ENCODE measurements at places on chromosomes 5 and 9.

DNA sequence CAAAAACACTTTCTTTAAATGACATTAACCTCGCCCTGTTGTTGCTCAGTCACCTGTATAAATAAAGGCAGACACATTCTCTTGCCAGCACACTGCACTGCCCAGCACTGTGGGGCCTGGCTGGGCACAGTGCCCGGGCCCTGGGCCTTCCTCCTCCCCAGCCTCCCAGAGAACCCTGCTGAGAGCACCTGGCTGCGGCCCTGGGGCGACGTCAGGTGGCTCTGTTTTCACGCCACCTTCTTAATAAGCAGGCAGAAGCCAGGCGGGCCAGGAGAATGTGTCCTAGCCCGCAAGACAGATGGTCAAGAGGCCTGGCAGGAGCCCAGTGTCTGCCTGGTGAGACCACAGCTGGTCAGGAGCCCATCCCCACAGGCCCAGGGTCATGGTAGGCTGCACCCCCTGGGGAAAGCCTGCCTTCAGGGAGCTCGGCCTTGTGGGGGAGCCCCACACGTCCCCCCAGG, 8.2 kb upstream of the AGPAT2 start:
- no peak for DNase-seq

- no peak for DNase-seq
Observed at GRCh38 chr5:42655982-42656650, 100.5 kb upstream of the CCDC152 start.

DNA sequence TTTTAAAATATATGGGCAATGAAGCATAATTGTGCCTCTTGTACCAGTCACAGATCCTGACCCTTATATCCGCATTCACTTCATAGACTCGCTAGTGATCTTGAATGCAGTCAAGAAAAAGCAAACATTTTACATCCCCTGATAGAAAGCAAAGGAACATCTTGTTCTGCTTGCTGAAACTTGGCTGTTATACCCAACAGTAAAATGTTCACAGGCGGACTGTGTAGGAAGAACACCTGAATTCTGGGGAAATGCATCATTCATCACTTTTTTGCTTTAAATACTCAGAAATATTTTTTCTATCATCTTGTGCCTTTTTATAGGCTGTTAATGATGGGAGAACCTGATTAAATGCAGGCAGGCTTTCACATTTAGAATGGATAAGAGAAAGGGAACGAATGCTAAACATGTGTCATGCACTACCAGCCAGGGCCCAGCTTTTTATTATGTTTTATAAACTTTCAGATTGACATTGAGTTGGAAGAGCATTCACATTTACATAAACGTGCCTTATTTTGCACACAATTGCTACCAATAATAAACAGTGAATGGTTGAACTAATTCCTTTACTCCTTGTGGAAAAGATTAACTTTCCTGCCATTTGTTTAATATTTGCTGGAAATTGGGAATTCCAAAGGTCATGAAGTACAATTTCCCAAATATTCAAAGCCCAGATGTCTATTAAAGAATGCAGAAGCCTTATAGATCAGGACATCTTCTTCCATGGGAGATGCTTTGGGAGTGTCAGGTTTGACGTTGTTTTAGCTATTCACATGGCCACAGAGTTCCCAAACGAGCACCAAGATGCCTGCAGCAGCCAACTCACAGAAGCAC, 756.2 kb downstream of the TLE1 start:
- DNase-seq: no peak

DNA sequence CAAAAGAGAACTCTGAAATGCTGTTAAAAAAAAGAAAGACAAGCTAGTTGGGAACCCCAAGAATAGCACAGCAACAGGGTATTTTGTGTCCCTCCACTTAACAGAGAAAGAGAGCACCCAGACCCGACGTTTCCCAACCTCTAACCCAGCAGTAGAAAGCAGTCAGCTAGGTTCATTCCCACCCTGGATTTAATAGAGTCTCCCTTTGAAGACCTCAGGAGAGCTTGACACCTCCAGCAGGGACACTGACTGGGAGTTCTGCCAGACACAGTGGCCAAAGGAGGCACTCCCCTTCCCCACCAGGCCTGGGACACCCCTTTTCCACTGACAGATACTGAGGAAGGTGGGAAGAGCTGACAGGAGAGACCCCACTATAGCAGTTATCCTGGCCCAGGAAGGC, 337.5 kb upstream of the MSX2 start:
- DNase-seq: no peak
